ENCODE measurements at places on chromosomes 16 and 17.
A peak's percentile ranks its signal among the peaks of the same experiment; 100 is the strongest.

DNA sequence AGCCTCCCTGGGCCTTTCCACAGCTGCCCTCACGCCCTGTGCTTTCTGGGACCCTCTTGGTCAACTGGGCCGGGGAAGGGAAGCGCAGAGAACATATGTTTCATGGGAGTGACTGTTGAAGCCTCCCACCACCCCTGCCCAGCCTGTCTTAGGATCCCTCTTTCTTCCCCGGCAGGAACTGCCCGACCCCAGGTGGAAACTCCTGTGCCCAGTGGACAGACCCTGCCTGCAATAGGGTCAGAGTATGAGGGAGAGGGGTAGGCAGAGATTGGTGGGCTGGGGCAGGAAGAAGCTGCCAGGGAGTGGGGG is 10.5 kb downstream of the HEXIM2 start:
- no peak for DNase-seq
- H3K27ac ChIP-seq, result peak overlapping the region; percentile 87
- H3K27me3 ChIP-seq, result no peaks in the 10 kb centered on the region
- H3K4me3 ChIP-seq, result no peak overlapping the region
- no peaks in the 10 kb centered on the region for H3K36me3 ChIP-seq

DNA sequence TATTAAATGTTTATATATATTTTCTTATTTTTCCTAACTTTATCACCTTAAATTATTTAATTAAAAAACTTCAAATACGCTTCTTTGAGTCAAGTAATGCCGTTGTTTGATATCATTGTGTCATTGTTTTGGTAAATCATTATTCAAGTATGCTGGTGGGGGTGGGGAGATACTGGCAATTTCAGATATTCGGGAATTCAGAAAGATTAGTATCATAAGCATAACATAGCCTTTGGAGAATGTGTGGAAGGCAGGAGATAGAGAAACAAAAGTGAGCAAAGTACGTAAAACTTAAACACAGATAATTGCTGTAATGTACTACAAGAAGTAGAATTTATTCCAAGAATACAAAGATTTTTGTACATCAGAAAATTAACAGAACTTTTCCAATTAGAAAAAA is 49.8 kb downstream of the TANC2 start:
- peaks cover 4% of the 10 kb centered on the region for H3K27me3 ChIP-seq
- no peak overlapping the region for H3K27ac ChIP-seq
- no peak for DNase-seq
- H3K4me3 ChIP-seq, result no peak overlapping the region
- H3K36me3 ChIP-seq, result no peaks in the 10 kb centered on the region

- H3K27ac ChIP-seq, result no peak overlapping the region
- H3K4me3 ChIP-seq, result no peak overlapping the region
- no peaks in the 10 kb centered on the region for H3K4me1 ChIP-seq
- no peaks in the 10 kb centered on the region for H3K27me3 ChIP-seq
Measured at GRCh38 chr17:19409509-19409908, 1.5 kb upstream of the RNF112 start.

DNA sequence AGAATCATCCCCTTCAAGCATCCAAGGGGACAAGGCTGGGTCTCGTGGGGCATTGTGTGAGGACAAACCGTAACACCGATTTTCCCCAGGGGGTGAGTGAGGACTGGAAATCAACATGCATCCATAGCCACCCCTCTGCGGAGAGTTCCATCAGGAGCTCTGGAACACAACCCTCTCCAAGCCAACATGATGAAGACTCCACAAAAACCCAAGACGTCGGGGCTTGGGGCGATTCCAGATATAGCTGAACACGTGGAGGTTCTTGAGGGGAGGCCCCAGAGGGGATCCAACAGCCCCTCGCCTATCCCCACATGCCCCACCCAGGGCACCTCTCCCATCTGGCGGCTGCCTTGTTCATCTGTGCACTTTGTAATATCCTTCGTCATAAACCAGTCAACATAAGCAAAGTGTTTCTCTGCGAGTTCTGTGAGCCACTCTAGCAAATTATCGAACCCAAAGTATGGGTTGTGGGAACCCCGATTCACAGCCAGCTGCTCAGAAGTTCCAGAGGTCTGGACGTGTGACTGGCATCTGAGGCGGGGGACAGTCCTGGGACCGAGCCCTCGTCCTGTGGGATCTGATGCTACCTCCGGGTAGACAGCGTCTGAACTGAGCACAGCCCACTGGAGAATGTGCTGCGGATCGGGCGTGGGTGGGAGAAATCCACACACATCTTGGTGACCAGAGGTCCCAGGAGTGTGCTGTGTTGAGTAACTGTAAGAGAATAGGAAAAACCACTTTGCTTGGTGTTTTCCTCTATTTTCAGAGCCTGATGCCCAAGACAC is 55.5 kb downstream of the RPH3AL start:
- no peak overlapping the region for H3K4me3 ChIP-seq
- no peaks in the 10 kb centered on the region for H3K27me3 ChIP-seq
- no peak overlapping the region for H3K27ac ChIP-seq
- H3K36me3 ChIP-seq, result no peaks in the 10 kb centered on the region
- no peak for DNase-seq

GRCh38 chr16:85851034-85851785 is 47.8 kb upstream of the IRF8 start:
- no peaks in the 10 kb centered on the region for H3K36me3 ChIP-seq
- DNase-seq, result no peak
- no peak overlapping the region for H3K27ac ChIP-seq
- peaks cover 11% of the 10 kb centered on the region for H3K27me3 ChIP-seq
- no peaks in the 10 kb centered on the region for H3K4me1 ChIP-seq
- H3K4me3 ChIP-seq, result no peak overlapping the region

Data from activated T-helper 2 cell treated with anti-CD3 and anti-CD28 coated beads, Interferon-gamma antibody, Interleukin-2, Interleukin-4, amounts not matched to agents 10 μg/mL and 5 μg/mL and 100 μg/mL, durations not matched to agents 14 hours and 24 hours and 36 hours (primary cell).